Inflammatory macrophage (primary cell): ENCODE measurements at places on chromosomes 13 and 19.

GRCh38 chr13:95153647-95154412 is 147.4 kb downstream of the ABCC4 start:
- peak; percentile 71 for DNase-seq

GRCh38 chr13:92769046-92769445 is 457.6 kb upstream of the GPC6 start:
- DNase-seq, result no peak

GRCh38 chr19:4868286-4868834 is 893 bp upstream of the PLIN3 start:
- DNase-seq, result no peak

DNA sequence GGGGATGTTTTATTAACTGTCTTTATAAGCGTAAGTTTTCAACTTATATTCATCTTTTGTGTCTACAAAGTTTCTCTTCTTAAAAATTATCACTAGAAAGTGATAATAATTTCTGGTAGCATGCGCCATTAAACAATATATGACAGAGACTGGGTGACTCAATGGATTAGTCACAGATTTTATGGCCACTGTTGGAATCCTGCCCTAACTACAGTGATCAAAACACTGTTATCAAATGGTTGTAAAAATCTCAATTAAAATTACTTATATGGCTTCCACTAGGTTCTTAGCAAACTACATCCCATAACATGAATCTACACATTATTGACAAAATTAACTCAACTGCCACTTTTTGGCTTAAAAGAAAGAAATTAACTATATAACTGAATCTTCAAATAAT is 350.0 kb downstream of the DACH1 start:
- no peak for DNase-seq

DNA sequence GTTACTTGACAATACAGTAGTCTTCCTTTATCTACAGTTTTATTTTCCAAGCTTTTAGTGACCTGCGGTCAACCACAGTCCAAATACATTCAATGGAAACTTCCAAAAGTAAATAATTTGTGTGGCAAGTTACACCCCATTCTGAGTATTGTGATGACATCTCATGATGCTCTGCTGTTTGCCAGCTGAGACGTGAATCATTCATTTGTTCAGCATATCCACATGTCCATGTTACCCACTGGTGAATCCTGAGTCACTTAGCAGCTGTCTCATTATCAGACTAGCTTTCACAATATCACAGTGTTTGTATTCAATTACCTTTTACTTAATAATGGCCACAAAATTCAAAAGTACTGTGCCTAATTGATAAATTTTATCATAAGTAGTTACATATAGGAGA is 179.8 kb downstream of the PRR20E start:
- no peak for DNase-seq

GRCh38 chr19:8654591-8655339 is 24.3 kb downstream of the NFILZ start:
- DNase-seq, result peak; percentile 39

- no peak for DNase-seq
Measured at GRCh38 chr19:45595814-45596213, 6.2 kb downstream of the GPR4 start.

- peak; percentile 24 for DNase-seq
Measured at GRCh38 chr19:13526552-13526951, 20.3 kb upstream of the CACNA1A start.

DNA sequence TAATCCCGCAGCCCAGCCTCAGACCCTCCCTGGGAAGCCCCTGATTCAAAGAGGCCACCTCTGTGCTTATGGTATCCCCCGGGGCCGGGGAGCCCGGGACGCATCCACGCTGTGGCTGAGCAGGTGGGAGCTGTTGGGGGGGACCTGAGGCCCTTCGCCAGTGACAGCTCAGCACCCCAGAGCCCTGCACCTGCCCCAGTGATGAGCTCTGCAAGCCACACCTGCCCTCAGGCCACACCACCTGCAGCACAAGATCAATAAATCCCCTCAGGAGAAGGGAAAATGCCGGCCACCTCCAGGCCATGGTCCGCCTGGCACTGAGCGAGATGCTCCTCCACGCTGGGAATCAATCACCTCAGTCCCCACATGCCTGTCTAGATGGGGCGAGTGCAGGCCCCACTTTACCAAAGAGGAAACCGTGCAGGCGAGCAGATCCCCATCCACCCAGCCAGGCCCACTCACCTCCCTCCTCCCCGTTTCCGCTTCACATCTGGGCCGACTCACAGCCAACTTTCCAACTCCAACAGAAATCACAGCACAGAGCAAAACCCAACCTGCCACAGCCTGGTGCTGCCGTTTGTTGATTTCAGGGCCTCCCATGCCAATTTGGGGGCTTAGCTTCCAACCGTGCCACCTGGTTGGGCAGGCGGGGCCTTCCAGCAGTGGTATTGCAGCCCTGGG is 12.8 kb downstream of the MOB3A start:
- peak; percentile 63 for DNase-seq

- DNase-seq, result no peak
Measured at GRCh38 chr13:109255141-109255856, 531.1 kb downstream of the IRS2 start.

DNA sequence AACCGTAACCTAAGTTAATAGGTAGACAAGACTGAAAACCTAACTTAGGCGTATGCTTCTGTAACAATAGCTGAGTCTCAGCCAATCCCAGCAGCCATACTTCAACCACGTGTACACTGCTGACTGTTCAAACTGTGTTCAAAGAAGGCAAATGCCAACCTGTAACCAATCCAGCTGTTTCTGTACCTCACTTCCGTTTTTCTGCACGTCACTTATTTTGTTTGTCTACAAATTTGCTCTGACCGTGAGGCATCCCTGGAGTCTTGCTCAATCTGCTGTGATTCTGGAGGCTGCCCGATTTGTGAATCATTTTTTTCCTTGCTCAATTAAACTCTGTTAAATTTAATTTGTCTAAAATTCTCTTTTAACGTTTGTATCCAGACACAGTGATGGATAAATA is 59.2 kb downstream of the EDNRB start:
- no peak for DNase-seq

DNA sequence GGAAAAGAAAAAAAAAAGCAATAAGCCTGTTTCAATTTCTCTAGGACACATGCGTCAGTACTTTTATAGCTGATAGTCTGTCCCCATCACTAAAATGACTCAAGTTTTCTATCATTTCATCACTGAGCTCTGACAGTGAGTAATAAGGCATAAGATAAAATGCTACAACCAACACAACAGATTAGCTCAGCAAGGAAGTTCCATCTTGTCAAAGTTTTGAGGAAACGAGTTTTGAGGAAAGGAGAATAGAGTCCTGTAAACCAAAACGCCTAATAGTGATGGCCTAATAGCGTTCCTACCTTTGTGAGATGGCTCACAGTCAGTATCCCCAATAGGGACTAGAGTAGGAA is 145.1 kb downstream of the LACC1 start:
- peak; percentile 63 for DNase-seq

DNA sequence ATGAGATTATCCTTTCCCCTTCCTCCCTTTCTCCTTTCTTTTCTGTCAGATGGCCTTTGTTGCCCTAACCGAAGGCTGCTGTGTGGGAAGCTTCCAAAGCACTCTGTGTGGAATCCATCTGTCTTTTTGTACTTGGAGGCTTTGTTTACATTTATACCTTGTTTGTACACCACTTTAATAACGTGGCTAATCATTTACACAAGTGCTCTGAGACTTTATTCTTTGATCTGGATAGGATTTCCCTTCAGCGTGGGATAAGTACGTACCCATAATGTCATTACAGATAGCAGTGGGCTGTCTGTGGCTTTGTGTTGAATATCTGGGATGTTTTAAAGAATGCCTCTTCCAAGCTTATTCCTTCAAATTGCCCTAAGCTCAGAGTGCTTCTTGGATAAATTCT is 684.7 kb upstream of the SLITRK5 start:
- no peak for DNase-seq

DNA sequence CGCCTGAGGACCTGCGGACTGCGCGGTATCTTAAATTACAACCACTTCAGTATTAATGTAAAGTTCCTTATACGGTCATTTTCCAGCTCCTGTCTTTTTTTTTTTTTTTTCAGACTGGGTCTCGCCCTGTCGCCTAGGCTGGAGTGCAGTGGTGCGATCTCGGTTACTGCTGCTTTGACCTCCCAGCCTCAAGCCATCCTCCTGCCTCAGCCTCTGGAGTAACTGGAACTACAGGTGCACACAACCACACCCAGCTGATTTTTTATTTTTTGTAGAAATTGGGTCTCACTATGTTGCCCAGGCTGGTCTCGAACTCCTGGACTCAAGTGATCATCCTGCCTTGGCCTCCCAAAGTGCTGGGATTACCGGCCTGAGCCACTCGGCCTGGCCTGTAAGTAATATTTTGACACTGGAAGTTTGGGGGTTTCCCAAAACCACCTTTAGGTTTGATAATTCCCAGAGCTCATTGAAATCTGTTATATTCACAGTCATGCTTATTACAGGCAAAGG is 406 bp upstream of the EID2B start:
- DNase-seq, result no peak

DNA sequence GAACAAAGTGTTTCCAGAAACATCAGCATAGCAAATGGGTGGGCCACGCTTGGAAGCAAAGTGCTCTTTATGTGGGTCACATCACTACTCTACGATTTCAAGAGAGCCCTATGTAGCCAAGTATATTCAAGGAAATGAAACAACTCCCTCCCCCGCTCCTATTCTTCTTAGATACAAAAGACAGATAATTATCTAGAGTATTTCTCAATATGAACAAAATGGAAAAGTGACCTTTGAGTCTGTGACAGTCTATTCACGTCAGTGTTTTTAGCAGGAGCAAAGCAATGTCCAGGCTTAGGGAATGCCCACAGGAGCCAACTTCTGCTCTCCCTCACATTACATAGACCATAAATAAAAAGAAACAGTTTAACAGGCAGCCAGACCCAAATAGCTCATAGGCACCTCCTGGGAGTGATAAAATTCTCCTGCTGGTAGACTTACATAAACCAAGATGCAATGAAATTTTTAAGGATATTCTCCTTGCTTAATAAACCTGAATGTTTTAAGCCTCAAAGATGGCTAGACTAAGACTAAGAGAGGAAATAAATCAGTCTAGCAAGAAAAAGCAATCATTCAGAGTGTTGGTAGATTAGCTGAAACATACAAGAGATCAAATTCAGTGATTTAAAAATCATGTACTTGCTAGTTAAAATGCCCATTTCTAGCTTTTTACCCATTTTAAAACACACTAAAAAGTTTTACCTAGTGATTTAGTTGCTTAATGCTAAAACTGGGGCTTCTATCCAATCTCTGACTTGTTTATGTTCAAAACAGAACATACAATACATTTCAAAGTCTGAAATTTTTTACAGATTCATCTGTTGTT is 182.8 kb downstream of the RGCC start:
- DNase-seq, result no peak

GRCh38 chr13:46577696-46578589 is 25.0 kb downstream of the LRCH1 start:
- DNase-seq, result no peak

- DNase-seq, result peak; percentile 39
Measured at GRCh38 chr19:16161840-16162239, 11.5 kb downstream of the CIB3 start.

GRCh38 chr13:91375116-91375729 is 23.2 kb upstream of the GPC5 start:
- peak; percentile 58 for DNase-seq

- DNase-seq, result no peak
Measured at GRCh38 chr13:47437406-47437805, 540.6 kb upstream of the HTR2A start.

GRCh38 chr13:98792785-98793495 is 40.5 kb upstream of the SLC15A1 start:
- peak; percentile 63 for DNase-seq

DNA sequence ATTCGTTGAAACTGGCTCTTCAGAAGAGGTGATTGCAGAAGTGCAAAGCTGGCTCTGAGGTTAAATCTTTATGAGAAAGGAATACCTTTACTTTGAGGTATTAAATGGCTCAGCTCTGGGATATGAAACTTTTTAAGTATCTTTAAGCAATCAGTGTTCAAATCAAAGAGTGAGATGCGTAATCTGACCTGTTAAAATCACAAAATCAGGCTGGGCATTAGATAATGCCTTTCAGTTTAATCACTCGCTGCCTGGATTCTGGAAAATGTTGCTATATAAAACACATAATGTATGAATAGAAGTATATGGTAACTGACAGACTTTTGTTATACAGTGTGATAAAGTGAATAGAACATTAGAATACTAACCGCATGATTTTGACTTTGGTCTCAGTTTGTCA is 2.0 kb upstream of the DGKH start:
- no peak for DNase-seq

GRCh38 chr19:28027116-28027515 is 1185.8 kb downstream of the UQCRFS1 start:
- DNase-seq, result no peak

GRCh38 chr13:35393886-35394285 is 82.6 kb downstream of the MAB21L1 start:
- no peak for DNase-seq

- DNase-seq, result no peak
Measured at GRCh38 chr13:45823583-45823982, 28.0 kb downstream of the SIAH3 start.

- DNase-seq, result no peak
Measured at GRCh38 chr13:109427695-109428094, 358.7 kb downstream of the IRS2 start.

GRCh38 chr19:1081301-1082164 is 13.6 kb downstream of the POLR2E start:
- DNase-seq, result no peak

DNA sequence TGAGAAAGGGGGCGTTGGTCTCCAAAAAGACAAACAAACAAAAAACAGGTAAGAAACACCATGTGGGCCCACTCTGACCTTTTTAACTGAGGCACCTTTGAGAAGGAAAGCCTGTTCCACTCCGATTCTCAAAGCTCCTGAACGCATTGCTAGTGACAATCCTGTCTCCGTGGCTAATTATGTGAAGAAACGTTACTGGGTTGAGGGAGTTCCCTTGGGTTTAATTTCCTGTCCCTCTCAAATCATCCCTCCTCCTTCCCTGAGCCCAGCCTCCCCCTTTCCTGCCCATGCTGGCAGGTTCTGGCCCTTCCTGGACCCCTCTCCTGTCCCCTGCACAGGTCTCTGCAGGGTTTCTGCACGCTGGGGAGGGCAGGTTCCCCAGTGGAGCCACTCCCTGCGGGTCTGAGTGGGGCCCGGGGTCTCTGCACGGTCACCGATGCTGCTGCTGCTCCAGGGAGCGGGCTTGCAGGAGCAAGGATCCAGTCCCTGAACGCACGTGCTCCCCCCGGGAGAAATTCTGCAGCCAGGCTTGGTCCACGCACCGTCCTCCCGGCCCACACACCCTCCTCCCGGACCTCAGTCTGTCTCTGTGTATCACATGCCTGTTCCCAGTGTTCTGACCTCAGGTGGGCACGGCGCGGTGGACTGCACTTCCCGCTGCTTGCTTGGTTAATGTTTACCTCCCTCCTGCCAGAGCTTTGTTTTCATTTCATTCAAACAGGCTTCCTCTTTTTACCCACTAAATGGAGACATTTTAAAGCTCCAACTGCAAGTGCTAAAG is 76.4 kb upstream of the MCF2L start:
- peak; percentile 6 for DNase-seq
